Cardiac fibroblast (primary cell): ENCODE measurements at places on chromosomes 7 and 10.

DNA sequence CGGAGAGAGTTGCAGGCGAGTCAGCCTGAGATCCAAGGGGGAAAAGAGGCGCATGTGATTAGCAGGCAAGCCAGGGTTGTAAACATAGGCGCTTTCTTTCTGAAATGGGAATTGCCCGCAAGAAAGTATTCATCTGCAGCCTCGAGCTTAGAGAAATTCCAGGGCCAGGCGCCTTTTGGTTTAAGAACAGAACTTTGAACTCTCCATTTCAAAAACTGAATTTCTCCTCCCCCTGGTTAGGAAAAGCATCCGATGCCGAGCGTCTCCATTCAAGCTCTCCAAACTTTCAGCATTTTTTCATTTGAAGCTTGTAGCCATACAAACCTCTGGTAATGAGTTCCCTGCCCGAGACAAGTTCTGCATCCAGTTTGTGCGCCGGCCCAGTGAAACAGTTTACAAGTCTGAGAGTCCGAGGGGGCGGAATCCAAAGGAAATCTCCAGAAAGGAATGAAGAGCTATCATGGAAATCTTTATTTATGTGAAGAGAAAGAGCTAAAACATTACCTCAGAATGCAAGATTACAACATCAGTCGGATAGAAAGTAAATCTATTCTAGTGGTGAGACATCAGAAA is 69.9 kb downstream of the FAM204A start:
- peak; percentile 13 for DNase-seq

DNA sequence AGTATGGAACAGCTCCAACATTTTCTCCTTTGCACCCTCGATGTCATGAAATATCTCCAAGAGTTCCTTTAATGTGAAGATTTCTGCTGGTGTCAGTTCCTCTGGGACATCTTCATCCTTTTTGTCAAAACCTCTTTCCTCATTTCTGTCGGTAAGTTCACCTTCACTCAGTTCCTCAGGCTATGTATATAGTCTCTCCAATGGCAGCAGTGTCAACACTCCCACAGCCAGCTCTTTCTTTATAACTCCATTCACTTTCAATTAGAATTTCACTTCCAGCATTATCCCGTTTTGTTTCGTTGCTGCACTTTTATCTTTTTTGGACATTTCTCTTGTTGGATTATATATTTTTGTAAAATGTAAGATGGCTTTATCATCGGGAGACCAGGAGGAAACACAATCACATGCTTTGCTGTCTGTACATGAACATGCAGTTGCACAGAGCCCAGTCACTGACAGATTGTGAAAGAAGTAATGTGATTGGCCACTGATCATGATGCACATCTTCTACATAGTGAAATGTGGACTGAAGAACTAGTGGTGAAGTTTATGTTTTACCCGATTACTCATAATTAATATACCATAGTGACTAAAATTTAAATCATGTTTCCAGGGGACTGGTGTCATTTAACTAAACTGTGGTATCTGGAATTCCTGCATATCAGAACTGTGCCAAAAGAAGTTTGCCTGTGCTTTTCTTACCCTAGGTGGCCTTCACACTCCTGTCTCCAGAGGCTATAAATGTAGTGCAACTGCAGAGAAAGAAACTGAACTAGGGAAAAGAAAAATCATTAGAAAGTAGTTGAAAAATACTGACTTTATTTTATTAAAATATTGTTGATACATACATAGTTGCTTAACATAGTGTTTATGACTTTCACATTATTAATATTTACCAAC is 289.6 kb downstream of the PPP1R3A start:
- no peak for DNase-seq

- DNase-seq, result peak; percentile 86
Observed at GRCh38 chr7:7554021-7554432, 12.7 kb upstream of the MIOS start.

GRCh38 chr7:80589631-80590030 is 48.8 kb upstream of the CD36 start:
- DNase-seq, result no peak

- DNase-seq, result no peak
Observed at GRCh38 chr7:25311346-25311745, 83.1 kb upstream of the NPVF start.

DNA sequence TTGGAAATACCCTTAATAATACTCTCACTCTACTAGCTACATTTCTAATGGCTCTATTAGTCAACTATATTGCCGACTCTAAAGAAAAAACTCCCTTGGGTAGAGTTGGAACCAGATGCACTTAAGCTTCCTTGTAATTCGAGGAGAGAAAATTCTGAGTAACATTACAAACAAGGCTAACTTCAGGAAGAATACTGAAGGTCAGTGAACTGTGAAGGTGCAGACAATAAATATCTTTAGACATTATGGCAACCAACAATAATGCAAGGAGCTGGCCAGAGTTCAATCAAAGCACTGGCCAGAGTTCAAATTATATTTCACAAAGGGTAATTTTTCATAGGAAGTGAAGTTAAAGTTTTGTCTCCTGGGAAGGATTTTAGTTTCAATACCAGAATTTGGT is 40.7 kb upstream of the MRLN start:
- peak; percentile 52 for DNase-seq

DNA sequence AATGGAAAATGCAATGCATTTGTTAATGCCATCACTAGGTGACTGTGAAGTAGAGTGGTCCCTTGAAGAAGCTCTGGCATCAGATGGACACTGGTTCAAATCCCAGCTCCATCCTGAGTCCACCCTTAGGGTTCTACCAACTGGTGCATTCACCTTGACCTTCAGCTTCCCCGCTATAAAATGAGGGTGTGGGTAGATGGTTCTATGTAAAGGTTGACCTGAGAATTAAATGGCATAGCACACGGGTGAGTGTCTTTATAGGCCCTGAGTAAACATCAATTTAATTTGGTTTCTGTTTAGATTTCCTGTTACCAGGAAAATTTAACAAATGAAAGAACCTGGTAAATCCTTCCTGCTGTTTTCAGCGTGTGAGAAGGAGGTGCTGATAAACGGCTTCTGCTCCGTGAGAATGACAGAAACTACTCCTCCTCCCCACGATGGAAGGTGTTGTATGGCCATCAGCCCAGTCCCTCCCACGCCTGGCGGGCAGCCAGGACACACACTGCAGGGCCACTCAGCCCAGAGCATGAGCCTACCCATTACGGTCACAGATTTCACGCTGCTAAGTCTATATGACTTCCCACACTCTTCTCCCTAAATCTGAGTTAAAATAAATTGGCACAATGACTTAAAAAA is 210.1 kb downstream of the TNS3 start:
- DNase-seq, result peak; percentile 65
